ENCODE measurements at places on chromosomes 2 and 18.

- no peak for DNase-seq
Measured at GRCh38 chr2:97717613-97717995, 4.2 kb downstream of the ZAP70 start.

DNA sequence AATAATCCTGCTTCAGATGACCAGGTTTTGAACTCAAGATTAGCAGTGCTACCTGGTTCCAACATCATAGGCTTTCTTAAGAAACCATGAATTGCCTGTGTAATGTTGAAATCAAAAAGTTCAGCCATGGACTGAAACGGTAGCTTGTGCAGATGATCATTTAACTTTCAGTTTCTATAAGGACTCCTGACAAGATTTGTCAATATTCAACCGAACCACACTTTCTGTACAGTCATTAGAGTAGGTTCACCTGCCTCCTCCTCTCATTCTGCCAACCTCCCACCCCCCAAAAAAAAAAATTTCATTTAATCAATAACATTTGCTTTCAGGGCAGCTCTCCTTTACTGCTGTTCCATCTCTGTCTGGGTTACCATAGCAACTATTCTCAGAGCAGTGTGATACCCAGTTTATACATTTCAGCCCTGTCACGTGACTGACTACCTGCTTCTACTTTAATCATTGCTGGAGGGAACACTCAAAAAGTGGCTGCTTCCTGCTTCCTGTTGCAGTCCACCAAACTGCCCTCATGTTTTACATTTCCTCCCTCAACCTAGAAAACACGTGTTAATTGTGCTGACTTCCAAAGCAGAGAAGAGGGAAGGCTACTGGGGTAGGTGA, 275.5 kb downstream of the SS18 start:
- DNase-seq = no peak

DNA sequence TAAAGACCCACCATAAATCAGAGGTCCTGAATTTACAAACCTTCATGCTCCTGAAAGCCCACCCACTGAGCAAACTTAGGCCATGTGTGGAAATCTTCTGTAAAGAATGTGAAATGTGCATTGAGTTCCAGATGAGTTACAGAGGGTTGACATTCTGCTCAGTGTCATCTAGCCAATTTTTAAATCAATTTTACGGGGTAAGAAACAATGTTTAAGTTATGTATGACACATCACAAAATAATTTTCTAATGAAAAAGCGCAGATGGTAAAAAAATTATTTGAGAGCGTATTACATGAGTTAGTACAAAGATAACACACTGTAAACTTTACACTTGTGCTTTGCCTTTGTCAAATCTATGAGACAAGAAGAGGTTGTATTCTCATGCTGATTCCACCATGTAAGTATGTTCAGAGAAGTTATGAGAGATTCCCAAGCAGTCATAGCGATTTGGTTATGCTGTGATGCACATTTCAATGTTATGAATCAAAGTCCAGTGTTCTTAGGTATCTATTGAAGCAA, 446.3 kb downstream of the ADCYAP1 start:
- DNase-seq = no peak

- no peak for DNase-seq
Measured at GRCh38 chr2:218329826-218330593, 26.6 kb upstream of the CATIP start.

GRCh38 chr2:144254342-144255235, 265.3 kb downstream of the ZEB2 start:
- DNase-seq = no peak

DNA sequence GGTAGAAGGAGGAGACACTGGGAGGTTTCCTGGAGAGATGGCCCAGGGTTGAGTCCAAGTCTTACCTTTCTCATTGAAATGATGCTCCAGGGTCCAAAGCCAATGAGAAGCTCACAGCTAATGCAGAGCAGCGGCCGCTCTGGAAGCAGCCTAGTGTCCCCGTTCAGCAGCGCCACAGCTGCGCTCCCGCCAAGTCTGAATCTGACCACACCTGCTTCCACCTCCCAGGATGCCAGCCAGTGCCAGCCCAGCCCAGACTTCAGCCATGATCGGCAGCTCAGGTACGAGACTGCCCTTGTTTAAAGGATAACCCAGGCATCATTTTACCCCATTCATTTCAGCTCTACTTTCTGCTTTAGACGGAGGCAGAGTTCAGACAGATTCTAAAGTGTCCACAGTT, 11.9 kb upstream of the RPL31 start:
- no peak for DNase-seq

DNA sequence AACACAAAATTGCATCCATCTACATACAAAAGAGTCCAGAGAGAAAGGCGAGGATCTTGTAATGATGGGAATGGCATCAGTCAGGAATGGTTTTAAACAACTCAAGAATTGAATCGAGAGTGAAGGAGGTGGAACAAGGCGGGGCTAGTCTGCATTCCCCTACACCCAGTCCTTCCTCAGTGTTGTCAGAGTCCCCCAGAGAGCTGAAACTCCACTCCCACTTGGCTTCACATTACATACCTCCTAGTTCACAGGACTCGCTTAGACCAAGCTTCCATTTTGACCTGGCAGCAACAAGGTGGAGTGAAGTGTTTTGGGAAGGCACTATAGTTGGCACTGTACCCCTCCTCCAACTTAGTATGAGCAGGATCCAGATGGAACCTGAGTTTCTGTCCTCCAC, 1273.5 kb upstream of the CRIM1 start:
- DNase-seq = no peak

DNA sequence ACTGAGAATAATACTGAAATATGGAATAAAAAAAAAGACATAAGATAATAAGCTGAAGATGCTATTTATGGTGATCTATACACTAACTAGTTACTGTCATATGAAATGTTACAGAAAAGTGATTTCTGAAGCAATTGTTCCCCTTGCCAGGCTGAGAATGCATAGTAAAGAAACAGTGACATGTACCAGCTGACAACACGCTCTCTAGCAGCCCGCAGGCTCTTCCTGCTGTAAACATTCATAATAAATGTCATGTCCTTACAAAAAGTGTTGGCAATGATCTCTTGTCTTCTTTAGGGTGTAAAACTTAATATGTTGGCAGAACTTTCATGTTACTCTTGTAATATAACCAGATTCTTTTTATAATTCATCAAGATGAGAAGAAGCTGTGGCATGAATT, 1171.3 kb downstream of the DSC3 start:
- no peak for DNase-seq

- DNase-seq = no peak
Measured at GRCh38 chr2:234111523-234111922, 61.0 kb downstream of the SPP2 start.

DNA sequence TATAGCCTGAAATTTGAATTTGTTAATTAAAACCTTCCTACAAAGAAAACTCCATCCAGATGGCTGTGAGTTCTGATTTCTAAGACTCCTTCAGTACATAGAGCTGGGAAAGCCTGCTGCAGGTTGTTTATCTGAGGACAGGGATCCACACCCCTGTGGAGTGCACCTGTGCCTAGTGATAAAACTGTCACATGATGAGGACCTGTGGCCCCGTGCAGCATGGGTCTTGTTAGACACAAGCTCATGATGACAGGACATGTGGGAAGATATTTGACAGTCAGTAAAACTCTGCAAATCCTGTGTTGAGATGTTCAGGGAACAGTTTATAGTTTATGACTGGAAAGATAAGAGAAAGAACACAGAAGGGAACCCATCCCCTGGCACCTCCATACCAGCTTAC, 133.2 kb upstream of the TMEM18 start:
- no peak for DNase-seq

DNA sequence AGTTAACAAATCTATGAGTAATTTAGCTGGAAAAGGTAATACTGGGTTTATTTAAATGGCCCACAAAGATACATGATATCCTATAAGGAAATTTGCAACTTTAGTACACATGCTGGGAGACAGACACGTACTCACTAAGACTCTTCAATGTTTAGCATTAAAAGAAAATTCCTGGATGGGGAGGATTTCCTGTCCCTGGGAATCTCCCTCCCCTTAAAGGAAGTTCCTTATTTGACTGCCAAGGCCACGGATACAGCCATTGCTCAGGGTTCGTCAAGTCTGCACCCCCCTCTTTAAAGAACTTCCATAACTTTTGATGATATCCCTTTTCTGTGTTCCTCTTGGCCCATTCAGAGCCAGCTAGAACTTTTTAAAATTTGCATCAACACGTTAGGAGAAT, 267.6 kb downstream of the CD226 start:
- no peak for DNase-seq

DNA sequence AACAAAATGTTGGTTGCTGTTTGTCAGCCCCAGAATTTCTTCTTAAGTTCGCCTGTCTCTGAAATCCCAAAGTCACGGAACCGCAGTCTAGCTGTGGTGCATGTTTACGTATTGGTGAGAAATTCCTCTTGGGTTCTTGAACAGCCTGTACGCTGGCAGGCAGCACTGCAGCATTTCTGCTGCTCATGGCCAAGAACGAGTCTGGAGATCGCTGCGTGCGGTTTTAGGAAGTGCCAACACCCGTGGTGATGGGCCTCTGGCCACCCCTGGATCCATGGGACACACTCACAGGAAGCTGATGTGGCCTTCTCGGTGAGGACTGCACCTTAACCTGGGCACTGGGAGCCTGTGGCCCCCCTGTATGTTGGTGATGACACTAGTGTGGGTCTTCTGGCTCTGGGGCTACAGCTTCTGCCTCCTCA, 23.7 kb downstream of the ASB1 start:
- DNase-seq = no peak

DNA sequence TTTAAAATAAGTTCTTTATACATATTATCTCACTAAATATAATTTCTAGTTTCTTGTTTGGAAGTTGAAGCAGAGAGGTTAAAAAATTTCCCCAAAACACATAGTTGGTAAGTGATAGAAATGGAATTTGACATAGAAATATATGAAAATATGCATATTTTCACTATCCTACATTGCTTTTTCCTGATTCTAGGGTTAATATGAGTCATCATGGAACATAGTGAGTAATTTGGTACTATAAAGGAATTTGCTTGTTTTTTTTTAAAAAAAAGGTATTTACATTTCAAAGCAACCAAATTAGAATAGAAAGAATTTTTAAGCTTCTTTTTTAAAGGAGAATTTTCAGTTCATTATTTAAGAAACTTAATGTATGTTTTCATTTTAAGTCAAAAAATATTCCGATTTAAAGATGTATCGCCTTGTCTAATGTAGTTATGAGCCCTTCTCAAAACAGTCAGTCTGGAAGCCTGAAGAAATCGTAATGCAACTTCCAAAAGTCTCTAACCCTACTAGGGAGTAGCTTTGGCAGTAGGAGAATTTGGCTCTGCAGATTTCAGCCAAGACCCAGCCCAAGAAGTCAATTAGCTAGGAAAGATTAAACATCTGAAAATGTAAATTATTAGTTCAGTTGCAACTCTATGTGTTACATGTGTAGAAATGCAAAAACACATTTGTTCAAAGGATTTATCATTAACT, 147.3 kb downstream of the RDH14 start:
- no peak for DNase-seq

GRCh38 chr2:148048475-148049221, 27.8 kb downstream of the MBD5 start:
- no peak for DNase-seq

- DNase-seq = no peak
Measured at GRCh38 chr2:165197346-165197745, 6.5 kb downstream of the SCN3A start.

DNA sequence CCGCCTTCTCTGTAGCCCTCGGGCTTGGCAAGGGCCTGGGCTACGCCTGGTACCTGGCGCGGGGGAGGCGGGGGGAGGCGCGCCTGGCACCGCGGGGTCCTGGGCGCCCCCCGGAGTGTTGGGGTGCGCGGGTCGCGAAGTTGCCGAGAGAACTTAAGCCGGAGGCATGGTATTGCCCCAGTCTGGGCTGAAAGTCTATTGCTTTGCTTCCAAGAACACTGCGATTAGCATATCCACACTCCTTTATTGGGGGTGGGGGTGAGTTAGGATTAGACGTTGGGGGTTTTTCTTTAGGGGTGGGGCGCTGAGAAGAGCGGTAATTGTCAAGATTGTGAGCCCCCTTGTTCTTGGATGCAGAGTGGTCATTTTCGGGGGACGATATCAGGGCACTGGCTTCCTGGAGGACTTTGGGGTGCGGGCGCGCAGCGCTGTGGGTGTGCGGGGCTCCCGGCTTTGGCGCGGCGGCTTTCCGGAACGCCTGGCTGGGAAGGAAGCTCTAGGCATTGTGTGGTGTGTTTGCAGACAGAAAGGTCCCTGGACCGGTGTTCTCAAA, 798 bp downstream of the TANC1 start:
- no peak for DNase-seq

- DNase-seq = no peak
Measured at GRCh38 chr2:191350826-191351225, 105.6 kb downstream of the MYO1B start.

- no peak for DNase-seq
Measured at GRCh38 chr2:235958221-235958930, 209.8 kb downstream of the GBX2 start.

DNA sequence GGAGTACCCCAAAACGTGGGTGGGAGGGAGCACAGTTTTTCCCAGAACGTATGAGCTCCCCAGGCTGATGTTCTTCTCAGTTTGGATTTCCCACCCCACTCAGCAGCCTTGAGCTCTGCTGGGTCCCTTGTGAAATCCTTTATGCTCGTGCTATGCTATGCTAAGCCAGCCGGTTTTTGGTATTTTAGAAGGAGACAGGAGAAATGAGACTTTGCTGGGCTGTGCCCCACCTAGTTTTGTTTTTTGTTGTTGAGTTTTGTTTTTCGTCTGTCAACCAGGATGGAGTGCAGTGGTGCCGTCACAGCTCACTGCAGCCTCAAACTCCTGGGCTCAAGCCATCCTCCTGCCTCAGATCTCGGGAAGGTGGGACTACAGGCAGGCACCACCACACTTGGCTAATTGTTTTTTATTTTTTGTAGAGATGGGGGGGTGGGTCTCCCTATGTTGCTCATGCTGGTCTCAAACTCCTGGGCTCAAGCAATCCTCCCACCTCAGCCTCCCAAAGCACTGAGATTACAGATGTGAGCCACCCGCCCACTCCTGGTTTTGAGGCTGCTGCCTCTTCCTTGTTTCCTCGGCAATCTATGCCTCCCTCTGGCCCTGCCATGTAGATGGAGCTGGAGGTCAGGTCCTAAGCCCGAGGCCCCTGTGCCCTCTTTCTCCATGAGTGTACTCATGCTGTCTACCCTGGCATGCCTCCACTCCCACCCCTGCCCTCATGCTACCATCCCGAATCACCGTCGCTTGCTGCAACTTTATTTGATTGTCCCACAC, 17.5 kb upstream of the MGAT4A start:
- DNase-seq = no peak

GRCh38 chr18:45834306-45834705, 8.8 kb downstream of the SIGLEC15 start:
- no peak for DNase-seq

DNA sequence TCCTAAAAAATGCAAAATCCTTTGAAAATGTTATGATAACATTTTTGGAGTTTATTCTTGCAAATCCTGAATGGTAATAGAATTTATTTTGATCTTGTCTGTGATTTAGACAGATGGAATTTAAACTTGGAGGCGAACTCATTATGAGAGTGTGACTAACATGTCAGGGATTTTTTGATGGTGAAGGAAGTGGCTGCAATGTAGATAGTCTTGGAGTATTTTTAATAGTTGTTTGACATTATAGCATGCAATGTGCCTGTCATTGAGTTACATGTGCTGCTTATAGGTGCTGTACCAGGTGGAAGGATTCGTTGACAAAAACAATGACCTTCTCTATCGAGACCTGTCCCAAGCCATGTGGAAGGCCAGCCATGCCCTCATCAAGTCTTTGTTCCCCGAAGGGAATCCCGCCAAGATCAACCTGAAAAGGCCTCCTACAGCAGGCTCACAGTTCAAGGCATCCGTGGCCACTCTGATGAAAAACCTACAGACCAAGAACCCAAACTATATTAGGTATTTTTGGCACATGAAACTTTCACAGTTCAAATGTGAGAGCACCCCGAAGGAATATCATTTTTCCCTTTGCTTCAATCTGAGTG, 141.8 kb downstream of the MYO1B start:
- no peak for DNase-seq

GRCh38 chr18:8036551-8036950, 469.4 kb downstream of the PTPRM start:
- DNase-seq = no peak

Data from stimulated activated CD4-positive, alpha-beta T cell treated with anti-CD3 and anti-CD28 coated beads, Interleukin-4, amount 100 ng/mL, for 1 hour (primary cell).